ENCODE measurements at places on chromosomes 4 and X.

DNA sequence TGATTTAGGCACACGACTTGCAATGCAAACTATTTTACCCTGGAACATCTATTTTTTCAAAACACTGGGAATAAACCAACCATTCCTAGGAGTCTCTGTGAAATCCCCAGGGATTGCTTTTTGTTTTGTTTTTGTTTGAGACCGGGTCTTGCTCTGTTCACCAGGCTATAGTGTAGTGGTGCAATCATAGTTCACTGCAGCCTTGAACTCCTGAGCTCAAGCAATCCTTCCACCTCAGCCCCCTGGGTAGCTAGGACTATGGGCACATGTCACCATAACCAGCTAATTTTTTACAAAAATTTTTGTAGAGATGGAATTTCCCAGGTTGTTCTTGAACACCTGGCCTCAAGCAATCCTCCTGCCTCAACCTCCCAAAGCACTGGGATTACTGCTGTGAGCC, 37.8 kb downstream of the PPM1K start:
- DNase-seq, result no peak

DNA sequence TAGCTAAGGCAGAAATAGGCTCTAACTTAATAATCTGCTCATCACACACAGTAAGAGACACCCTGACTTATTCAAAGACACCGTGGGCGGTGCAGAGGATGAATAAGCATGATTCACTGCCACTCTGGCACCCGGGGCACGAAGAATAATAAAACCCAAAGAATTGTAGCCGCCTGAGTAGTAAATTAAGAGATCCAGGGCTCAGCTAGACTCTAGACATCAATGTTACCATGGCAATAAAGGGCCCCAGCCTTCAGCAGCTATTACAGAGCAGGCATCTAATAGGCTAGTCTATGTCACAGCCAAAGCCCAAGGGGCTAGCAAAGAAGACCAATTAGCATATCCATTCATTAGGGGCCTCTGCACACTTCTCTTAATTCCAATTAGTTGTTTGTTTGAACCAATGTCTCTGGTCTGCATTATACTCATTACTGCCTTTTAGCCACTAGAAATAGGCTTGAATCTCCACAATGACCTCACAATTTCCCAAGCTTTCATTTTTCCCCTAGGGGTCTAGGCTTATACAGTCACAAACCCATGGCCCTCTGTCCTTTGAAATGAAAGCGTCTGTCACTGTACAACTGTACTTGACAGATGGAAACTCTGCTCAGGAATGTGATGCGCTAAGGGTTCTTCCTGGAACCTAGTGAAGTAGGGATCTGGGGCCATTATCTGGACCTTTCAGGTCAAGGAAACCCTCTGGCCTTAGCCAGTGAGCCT, 3.0 kb upstream of the ATP1B4 start:
- peak; percentile 65 for DNase-seq

- DNase-seq, result no peak
Measured at GRCh38 chrX:85499400-85499799, 119.9 kb upstream of the POF1B start.

- DNase-seq, result no peak
Measured at GRCh38 chr4:124209626-124210025, 502.9 kb downstream of the ANKRD50 start.

Measured in activated effector memory CD4-positive, alpha-beta T cell treated with anti-CD3 and anti-CD28 coated beads, Interleukin-2, amount 50 U/mL, for 16 hours (primary cell).